SJSA1 (cell line): ENCODE measurements at places on chromosomes 4 and X.
A peak's percentile ranks its signal among the peaks of the same experiment; 100 is the strongest.

DNA sequence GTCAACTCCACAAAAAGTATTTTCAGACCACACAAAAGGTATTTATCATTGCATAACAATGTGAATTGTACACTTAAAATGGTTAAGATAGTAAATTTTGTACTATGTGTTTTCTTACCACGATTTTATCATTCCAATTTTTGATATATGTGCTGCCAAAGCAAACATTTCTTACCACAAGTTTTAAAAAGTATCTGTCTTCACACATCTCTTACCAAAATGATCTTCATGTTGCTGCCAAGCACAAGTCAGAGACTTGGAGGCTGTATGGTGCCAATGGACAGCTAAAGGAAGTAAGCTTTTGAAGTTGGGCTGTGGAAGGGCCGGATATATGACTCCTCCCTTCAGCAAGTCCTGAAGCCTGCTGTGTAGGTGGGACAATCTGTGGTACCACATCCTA is 67.9 kb downstream of the TMLHE start:
- DNase-seq: peak; percentile 0

- no peak for DNase-seq
Observed at GRCh38 chr4:137644201-137644600, 111.9 kb upstream of the PCDH18 start.

DNA sequence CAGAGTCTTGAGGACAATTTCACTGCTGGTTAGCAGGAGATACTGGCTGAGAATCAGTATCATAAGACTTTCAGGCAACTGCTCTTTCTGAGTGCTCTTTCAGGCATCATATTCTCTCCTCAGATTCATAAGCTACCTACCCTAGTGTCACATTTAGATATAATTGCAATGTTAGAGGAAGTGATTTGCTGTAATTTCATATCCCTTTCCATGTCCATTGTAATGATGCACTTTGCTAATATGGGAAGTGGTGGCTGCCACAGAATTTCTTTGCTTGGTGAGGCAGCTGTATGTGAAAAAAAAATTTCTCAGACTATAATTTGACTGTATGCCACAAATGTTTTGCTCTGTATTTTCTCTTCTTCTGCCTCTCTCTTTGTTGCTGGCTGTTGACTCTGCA is 63.3 kb downstream of the DOCK11 start:
- DNase-seq: no peak

GRCh38 chrX:54640736-54641135 is 110.7 kb downstream of the GNL3L start:
- no peak for DNase-seq

GRCh38 chrX:68114573-68115129 is 318.6 kb downstream of the OPHN1 start:
- DNase-seq: peak; percentile 45

GRCh38 chr4:127484117-127484516 is 148.6 kb upstream of the INTU start:
- DNase-seq: peak; percentile 66

DNA sequence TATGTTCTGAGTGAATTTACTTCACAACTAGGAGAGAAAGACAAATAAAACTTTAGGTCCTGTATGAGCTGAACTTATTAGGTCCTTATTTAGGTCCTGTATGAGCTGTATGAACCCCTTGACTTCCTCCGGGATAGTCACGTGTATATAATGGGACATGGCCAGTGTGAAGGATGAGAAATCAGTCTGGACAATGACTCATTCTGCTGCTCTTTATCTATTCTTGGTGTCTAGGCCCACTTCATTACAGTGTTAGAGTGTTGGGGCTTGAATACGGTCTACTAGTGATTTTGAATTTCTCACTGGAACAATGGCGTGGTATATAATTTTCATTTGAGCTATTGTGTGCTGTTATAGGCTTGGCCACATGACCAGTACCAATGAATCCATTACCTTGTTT is 21.9 kb downstream of the STK26 start:
- no peak for DNase-seq

- DNase-seq: no peak
Observed at GRCh38 chrX:76971393-76972376, 475.5 kb upstream of the FGF16 start.

DNA sequence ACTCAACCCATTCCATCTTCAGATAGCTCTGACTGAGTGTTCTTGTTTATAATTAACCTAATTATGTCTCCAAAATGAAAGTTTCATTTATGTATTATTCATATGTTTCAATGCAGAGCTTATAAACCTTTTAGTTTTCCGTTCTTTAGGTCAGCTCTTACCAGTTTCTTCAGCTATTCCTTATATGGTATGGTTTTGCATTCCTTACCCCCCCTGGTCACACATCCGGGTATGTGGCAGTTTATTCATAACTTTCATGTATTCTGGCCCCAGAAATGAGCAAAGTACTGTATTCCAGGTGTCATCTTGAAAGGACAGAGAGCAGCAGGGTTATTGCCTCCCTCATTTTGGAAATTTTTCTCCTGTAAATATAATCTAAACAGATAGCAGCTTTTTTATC is 16.8 kb upstream of the IGSF1 start:
- no peak for DNase-seq

- no peak for DNase-seq
Observed at GRCh38 chr4:20359692-20360091, 108.0 kb downstream of the SLIT2 start.
